ENCODE measurements at places on chromosomes 13 and 19.
A peak's percentile ranks its signal among the peaks of the same experiment; 100 is the strongest.

- no peak for DNase-seq
Measured at GRCh38 chr19:6413721-6414643, 10.6 kb downstream of the KHSRP start.

- DNase-seq: no peak
Measured at GRCh38 chr13:20446900-20447299, 78.8 kb downstream of the CRYL1 start.

DNA sequence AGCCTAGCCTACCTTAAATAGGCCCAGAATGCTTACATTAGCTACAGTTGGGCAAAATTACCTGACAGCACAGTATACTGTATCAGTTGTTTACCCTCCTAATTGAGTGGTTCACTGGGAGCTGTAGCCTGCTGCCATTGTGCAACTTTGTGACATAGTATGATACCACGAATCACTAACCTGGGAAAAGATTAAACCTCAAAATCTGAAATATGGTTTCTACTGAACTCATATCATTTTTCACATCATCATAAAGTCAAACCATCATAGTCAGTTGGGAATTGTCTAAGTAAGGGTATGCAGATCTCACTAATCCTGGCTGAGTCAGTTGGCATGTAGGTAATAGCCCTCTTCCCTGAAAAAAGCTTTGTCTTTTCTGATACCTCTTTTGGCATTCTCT lies 9.2 kb downstream of the PAN3 start:
- no peak for DNase-seq

GRCh38 chr13:78719367-78719766 lies 60.4 kb upstream of the OBI1 start:
- DNase-seq: no peak

GRCh38 chr19:50718255-50719118 lies 1.1 kb downstream of the SHANK1 start:
- DNase-seq: no peak

DNA sequence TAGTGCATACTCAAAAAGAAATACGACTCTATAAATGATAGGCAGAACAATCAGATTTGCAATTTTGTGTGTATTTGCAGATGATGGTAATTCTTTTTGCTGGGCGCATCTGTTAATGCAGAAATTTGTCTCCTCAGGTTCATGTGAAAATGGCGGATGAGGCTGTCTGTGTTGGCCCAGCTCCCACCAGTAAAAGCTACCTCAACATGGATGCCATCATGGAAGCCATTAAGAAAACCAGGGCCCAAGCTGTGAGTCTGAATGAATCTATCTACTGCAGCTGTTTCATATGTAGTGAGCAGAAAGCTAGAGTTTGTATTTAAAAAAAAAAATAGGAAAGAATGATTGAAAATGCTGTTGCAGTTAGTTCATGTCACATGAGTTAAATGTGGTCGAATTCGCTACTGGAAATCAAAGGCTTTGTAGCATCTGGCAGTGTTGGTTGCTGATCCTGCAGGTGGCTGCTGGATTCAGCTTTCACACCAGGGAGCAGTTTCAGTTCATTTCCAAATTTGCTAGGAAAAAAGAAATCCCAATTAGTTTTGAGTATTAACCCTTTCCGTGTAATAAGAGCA lies 66.0 kb downstream of the PCCA start:
- no peak for DNase-seq

DNA sequence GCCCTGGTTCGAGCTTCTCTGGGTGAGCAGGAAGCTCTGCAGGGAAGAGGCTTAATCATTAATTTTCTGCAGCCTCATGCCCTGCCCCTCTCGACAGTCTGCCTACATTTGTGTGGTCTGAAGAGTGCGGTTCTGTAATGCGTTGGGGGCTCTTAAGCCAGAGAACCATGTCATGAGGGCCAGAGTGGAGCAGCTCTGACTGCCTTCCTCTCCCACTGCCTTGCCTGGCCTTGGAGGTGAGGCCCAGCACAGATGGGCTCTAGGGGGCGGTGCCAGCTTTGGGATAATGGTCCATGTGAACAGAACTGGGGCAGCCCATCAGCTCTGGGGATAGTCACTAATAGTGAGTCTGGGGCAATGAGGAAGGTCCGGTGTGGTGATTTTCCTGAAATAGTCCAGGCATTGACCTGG lies 5.7 kb downstream of the FGF9 start:
- no peak for DNase-seq

DNA sequence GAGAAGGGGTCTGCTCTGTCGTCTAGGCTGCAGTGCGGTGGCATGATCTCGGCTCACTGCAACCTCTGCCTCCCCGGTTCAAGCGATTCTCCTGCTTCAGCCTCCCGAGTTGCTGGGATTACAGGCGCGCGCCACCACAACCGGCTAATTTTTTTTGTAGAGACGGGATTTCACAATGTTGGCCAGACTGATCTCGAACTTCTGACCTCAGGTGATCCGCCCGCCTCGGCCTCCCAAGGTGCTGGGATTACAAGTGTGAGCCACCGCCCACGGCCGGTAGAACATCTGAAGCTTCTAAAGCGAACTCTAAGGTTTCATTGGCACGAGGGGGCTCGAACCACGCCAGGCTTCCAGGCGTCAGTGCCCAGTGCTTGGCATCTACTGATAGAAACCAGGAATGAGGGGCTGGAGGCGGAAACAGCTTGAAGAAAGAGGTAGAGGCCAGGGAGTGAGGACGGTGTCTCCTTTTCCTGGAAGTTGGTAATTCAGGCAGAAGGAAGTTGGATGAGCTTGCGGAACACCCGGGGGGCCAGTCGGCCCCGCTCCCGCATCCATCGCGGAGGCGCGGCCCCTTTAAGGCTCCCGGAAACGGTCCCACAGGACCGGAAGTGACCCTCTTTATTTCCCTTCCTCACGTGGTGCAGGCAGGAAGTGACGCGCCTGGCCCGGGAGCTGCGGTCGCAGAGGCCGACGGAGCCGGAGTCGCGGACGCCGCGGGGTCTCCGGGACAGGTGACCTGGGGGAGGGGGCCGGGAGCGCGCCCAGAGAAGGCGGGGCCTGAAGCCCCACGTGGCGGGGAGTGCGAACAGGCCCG lies at the start of gene CCDC9:
Gene CCDC9, plus strand, starts transcription at position 647 of the 814 bp plus-strand sequence. CDS start 1,876 bp downstream, outside the sequence.
- DNase-seq: peak; percentile 78
